ENCODE measurements at places on chromosomes 1 and 21.

GRCh38 chr1:27588256-27589232, 15.4 kb downstream of the AHDC1 start:
- DNase-seq, result no peak

DNA sequence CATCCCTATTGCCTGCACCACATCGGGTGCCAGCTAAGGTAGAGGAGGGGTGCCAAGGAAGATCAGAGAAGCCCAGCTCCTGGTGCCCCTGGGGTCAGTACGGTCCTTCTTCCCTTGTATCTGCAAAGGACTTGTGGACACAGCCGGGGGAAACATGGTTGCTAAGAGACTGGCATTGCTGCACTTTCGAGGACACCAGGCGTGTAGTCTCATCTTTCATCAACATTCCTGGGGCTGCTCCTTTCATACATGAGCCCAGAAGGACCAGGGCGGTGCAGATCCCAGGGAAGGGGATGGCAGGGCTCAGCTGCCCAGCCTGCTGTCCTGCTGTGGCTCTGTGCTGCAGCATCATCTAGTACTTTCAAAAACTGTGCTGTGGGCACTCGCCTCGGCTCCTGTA, 61.0 kb downstream of the RUNX1 start:
- no peak for DNase-seq

- DNase-seq, result peak; percentile 56
Observed at GRCh38 chr1:31938184-31938975, at the start of gene PTP4A2. Gene PTP4A2, minus strand, starts transcription at chr1:31938368. Its CDS starts 19,303 bp downstream, at chr1:31919065.

GRCh38 chr1:96498744-96499340, 222.7 kb upstream of the PTBP2 start:
- DNase-seq, result no peak

DNA sequence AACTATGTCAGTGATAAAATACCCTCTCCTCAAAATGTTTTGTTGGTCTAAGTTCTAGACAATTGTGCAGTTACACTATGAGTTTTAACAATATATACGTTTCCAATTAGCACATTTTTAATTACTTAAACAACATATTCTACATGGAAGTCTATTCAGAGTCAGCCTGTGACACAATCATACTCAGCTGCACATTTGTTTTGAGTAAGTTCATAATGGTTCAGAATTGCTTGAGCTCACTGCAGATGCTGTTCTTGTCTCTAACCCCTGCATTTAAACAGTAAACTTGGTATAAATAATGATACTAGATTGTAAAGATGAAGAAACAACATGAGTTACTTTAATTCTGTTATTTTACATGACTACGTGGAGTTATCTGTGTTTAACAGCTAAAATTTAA, 30.6 kb downstream of the CDKN2C start:
- no peak for DNase-seq

DNA sequence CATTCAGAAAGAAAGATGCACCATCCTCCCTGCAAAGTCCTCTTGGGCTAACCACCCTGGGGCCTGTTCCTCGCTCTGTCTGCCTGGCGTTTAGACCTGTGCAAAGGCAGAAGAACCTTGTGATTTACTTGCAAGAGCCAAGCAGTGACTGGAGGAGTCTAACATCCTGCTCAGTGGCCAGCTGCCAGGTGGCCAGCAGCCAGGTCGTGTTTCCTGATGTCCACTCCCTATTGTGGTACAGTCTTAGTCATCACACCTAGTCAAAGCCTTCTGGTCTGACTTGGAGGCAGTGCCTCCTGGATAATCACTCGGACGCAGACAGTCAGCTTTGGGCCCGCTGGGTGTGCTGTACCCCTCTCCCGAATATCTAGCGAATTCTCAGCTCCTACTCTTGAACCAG, 118.1 kb downstream of the PGBD5 start:
- no peak for DNase-seq

DNA sequence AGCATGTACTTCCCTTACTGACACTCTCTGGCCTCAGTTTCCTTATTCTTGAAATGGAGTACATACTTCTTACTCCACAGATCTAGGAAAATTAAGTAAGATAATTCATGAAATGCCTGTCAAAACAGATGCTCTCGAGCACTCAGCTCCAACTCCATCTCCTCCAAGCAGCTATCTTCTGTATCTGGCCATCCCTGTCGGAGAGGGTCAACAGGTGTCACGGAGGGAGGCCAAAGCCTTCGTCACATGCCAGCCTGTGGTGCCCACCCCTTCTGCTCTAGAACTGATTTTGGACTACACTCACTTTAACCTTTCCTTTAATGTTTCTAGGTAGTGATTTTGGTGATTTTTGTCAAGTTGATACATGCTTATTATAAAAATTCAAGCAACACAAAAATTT, 18.8 kb upstream of the PKP1 start:
- no peak for DNase-seq

- DNase-seq, result no peak
Observed at GRCh38 chr1:90417126-90417525, 300.0 kb downstream of the BARHL2 start.

DNA sequence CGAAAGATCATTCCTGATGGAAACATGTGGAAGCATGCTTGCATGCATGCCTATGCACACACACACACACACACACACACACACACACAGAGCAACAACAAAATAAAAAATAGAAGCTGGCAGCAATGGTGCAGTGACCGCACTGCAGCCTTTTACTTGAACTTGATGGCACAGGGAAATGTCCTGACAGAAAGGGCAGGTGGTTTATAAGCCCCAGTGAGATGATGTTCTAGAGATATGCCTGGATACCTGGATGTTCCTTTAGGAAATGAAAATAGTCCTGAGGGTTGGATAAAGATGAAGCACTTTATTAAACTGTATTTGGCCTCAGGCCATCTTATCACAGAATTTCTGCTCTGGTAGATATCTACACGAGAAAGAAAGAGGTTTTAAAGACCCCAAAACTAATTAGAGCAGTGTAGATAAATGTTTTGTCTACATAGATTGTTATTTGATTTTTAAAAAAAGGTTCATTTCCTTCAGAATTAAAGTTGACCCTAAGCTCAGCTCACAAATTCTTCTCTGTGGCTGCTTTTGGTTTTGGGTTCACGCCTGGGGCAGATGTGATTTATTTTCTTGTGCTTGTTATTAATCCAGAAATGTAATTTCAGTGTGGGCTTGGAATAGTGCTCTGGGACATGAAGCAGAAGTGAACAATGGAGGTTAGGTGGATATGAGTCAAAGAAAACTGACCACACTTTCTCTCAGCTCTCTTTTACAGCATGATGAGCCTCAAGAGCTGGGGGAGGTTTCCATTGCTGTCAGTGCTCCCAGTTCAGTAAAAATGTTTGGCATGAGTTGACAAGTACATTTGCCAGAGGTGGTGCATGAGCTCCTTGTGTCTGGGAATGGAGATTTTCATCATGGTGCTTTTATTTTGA, 22.9 kb downstream of the ADAM30 start:
- DNase-seq, result no peak

GRCh38 chr1:20867847-20868246, 80.7 kb upstream of the HP1BP3 start:
- DNase-seq, result no peak

- DNase-seq, result no peak
Observed at GRCh38 chr1:52641307-52641706, 8.3 kb downstream of the SHISAL2A start.

GRCh38 chr1:233114159-233114558, 163.7 kb downstream of the NTPCR start:
- no peak for DNase-seq

- peak; percentile 18 for DNase-seq
Observed at GRCh38 chr1:26378088-26378878, 5.7 kb upstream of the ZNF683 start.

- DNase-seq, result no peak
Observed at GRCh38 chr1:17023573-17023972, 11.8 kb upstream of the ATP13A2 start.

DNA sequence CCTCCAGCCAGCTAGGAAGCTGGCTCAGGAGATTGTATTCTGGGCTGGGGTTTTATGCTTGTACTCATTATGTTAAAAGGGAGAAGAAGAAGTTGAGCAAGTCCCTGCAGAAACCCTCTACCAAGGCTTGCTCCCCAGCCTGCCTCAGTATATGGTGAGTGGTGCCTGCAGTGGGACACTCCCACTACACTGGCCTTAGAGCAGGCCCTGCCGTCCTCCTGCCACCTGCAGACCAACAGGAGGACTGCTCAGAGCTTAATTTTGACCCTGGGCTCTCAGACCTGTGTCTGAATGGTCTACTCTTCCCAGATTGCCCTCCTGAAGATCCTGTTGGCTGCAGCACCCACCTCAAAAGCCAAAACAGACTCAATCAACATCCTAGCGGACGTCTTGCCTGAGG, 13.0 kb downstream of the STRIP1 start:
- no peak for DNase-seq

DNA sequence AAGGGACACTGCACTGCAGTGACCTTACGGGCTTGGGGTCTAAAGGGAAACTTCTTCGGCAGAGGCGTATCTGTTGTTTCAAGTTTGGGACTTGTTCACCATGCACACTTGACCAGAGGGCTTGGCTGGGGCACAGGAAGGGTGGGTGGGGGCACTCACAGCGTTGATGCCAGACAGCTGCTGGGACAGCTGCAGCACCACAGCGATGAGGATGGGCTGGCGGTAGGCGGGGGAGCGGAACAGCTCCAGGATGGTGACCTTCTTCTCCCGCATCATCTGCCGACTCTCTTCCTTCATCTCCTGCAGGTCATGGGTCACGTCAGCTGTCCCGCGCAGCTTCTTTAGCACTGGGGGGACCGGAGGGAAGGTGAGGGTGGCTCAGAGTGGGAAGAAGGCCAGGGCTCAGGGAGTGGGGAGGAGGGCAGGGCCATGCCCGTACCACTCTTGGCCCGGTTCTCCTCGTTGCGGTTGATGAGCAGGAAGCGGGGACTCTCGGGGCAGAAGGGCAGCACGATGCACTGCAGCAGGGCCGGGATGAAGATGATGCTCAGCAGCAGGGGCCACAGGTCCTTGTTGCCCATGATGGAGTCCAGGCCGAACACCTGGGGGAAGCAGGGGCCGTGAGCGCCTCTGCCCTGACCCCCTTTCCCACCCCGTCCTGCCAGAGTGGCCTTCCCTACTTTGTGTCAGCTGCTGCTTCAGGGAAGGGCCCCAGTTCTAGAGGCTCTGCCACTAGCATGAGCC, 29.1 kb downstream of the SLC2A1 start:
- DNase-seq, result no peak

GRCh38 chr1:227893949-227894721, 53.6 kb downstream of the WNT9A start:
- no peak for DNase-seq

- DNase-seq, result no peak
Observed at GRCh38 chr1:156310962-156311361, 11.9 kb upstream of the VHLL start.

- no peak for DNase-seq
Observed at GRCh38 chr21:29626801-29627470, 312.9 kb downstream of the GRIK1 start.

Data from activated naive CD4-positive, alpha-beta T cell (primary cell).